ENCODE measurements at places on chromosomes 6 and 20.
A peak's percentile ranks its signal among the peaks of the same experiment; 100 is the strongest.

- DNase-seq = no peak
Observed at GRCh38 chr6:135537741-135538301, 40.3 kb upstream of the AHI1 start.

DNA sequence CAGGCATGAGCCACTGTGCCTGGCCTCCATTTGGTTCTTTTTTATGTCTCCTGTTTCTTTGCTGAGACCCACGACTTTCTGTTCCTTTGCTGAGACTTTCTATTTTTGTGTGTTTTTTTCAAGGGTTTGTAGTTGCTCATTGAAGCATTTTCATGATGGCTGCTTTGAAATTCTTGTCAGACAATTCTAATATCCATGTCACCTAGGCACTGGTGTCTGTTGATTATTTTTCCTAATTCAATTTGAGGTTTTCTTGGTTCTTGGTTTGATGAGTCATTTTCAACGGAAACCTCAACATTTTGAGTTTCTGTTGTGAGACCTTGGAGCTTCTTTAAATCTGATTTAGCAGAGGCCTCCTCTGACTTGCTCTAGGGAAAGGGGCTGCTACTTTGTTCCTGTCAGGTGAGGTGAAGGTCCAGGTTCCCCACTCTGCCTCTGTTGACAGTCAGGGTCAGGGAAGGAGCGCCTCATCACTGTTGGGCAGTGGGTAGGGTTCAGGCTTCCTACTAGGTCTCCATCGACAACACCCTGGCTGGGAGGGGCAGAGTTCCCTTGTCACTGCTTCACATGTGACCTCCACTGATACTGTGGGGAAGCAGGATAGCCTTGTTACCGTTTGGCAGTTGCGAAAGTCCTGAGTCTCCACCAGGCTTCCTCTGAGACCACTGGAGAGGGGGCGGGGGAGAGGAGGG is 67.2 kb upstream of the RNF24 start:
- peak; percentile 14 for DNase-seq

GRCh38 chr6:29989211-29989610 is 46.9 kb downstream of the HLA-A start:
- no peak for DNase-seq

- DNase-seq = no peak
Observed at GRCh38 chr6:128918886-128919285, 35.9 kb downstream of the LAMA2 start.

GRCh38 chr20:57199656-57200405 is 66.6 kb downstream of the BMP7 start:
- DNase-seq = no peak

GRCh38 chr20:37622728-37623127 is 71.1 kb upstream of the CTNNBL1 start:
- no peak for DNase-seq

GRCh38 chr6:163776196-163776905 is 361.8 kb downstream of the QKI start:
- DNase-seq = no peak

GRCh38 chr6:113315165-113315564 is 542.0 kb upstream of the MARCKS start:
- no peak for DNase-seq

DNA sequence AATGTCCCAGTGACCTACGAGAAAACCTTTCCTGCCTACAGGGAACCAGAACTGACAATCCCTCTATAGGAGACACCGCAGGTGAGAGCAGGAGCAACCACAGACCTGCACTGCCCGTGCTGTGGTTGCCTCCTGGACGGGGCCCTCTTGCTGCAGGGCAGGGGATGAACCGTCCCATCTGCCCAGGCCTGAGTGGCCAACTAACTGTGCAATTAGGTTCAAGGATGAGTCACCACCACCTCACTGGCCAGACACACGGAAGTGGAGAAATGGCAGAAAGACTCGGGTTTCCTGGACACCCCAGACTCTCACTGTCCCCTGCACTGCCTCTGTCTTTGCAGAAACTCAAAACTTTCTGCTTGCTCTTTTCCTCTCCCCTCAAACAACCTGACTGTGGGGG is 13.8 kb upstream of the HLA-G start:
- no peak for DNase-seq

DNA sequence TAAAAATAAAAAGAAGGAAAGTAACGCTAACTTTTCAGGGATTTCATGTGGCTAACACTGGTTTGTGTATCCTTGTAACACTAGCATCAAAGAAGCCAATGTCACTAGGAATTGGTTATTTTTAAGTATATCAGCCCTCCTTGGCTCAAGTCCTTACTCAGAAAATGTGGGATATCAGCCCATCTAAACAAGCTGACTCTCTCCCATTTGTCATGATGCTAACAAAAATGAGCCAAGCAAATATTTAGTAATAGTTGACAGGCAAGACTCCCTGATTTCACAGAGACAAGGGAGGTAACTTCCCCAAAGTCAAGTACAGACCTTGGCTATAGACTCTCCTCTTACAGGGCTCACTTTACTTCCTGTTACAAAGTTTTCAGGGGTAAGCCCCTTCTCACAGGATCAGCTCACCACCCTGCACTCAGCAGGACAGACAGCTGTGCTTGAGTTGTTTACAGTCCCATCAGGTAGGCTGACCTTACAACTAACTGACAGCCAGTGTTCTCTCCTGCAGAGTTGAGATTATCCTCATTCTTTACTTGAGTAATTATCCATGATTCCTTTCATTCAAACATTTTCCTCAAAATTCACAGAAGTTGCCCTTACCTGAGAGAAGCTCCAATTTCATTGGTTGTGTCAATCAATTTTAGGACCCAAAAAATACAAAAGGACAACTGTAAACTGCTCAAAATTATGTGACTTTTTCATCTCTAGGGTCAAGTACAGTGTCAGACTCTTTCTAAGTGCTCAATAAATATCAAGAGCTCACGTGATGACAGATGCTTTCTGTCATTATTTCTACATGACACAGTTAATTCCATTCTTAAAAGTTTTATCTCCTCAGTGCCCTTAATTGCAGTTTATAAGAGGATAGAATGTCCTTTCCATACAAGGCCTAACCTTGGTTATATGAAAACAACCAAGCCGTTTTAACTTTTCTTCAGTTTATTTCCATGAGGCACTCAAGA is 38.1 kb upstream of the BMP5 start:
- DNase-seq = no peak

Data from activated T-helper 9 cell treated with anti-CD3 and anti-CD28 coated beads, Interleukin-2, amount 50 U/mL, for 16 hours (primary cell).